ENCODE measurements at places on chromosomes 3 and 15.

DNA sequence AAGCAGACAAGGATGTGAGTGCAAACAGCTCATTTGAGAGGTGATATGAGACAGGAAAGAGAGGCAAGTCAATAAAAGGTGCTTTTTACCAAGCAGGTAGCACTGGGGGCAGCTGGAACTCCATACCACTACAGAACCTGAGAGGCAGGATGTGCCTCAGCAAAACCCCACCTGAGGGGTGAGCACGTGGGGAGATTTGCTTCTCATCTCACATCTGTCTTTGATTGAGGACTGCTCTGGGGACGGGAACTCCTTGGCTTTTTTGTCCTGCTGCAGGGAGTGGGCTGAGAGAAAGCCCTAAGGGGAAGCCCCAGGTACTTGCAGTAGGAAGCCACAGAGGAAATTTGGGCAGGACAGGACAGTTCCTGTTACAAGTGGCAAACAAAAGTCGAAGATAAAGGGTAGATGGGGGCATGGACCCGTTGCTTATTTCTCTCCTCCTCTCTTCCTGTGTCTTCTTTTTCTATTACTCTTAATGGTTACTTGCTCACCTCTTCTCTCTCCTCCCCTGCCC, 27.1 kb downstream of the CFAP161 start:
- DNase-seq: no peak

DNA sequence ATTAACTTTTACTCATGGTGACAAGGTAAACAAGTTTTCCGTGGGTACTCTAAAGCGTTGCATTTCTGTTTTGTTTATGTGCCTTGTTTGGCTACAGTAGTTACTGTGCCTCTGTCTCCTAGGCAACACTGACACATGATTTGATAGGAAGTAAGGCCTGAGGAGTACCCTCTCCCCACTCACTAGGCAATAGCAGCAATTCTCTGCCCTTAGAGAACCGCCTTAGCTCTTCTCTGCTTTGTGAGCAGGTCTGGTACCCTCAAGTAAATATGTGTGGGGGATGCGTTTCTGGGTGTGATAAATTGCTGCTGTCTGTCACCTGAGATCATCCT, at the start of gene IL5RA:
Gene IL5RA (minus strand): TSS at position 76 of the 332 bp plus-strand sequence. CDS start 5,390 bp downstream, outside the sequence.
- no peak for DNase-seq

GRCh38 chr3:100899440-100900091, 93.7 kb downstream of the ABI3BP start:
- DNase-seq: no peak

- DNase-seq: no peak
These were observed 4.1 kb upstream of the GCSAM start for GRCh38 chr3:112136959-112137693.

DNA sequence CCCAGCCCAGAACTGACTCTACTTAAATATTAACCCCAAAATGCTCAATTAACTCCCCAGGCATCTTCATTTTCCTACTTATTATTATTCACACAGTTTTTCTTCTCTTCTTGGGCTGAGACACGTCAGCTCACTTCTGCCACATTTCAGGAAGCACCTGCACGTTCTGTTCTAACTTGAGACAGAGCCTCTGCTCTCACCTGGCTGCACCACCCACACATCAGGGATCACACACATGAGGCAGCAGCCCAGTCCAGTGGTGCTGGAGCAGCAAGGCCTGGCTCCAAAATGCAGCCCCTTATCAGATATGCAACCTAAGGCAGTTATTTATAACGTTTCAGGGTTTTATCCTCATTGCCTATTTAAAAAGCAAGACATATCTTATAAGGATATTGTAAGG, 127.5 kb downstream of the OSBPL10 start:
- DNase-seq: no peak

DNA sequence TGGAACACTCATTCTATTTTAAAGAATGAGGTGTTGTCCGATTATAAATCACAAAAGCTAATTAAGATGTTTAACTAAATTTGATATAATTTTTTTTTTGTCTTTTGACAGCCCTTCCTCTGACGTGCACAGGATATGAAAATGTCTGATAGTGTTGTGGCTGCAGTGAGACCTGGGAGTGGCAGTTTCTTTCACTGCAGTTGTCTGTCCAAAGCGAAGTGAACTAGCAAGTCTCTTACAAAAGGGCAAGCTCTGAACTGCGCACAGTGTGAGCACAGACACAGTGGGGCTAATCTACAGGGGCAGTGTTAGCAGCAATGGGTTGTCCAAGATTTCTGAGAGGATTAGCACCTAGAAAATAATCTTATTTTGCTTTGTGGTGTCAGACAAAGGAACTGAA, 29.1 kb upstream of the MYRIP start:
- no peak for DNase-seq

DNA sequence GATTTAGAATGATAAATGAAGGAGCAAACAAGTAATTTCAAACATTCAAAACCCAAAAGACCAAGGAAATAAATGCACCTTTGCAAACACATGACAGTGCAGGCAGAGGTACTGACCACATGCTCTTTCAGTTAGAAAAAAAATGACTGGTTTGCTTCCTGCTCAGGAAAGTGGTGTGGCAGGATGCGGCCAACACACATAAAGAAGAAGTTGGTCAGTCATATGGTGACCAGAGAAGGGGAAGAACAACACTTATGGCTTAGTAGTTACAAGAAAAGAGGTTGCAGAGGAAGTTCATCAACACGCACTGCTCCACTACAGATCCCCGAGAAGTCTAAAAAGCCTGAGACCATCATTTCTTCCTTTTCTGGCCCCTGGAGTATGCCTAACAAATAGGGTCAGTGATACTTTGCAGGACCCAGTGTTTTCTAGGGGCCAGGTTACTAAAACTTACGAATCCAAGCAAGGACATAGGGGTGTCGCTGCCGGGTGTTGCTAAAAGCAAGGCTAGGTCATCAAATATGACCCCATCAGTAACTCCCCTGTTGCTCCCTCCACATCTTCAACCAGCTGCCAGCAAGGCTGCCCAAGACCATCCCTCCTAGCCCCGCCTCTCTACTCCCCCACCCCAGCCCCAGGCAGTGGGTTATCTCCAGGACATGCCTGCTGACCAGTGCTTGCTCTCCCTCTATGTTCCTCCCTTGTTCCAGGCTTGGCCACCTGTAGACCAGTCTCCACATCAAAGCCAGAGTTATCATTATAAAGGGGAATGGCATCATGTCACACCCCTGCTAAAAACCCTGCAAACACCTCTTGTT, 11.2 kb downstream of the ATP8B4 start:
- peak; percentile 64 for DNase-seq

GRCh38 chr15:76398317-76399104, 61.9 kb downstream of the ISL2 start:
- no peak for DNase-seq

- no peak for DNase-seq
These were observed 34.4 kb downstream of the PAQR9 start for GRCh38 chr3:142929109-142929508.

- DNase-seq: no peak
These were observed 32.4 kb upstream of the MRPL3 start for GRCh38 chr3:131535131-131535530.

- DNase-seq: no peak
These were observed 466.1 kb upstream of the ATP11B start for GRCh38 chr3:182327196-182327681.
